ENCODE measurements at places on chromosomes 7 and 10. TPM values are rescaled to one million over a fixed set of nuclear protein-coding genes. Genes with fewer than 3 reads are reported as not detected.

DNA sequence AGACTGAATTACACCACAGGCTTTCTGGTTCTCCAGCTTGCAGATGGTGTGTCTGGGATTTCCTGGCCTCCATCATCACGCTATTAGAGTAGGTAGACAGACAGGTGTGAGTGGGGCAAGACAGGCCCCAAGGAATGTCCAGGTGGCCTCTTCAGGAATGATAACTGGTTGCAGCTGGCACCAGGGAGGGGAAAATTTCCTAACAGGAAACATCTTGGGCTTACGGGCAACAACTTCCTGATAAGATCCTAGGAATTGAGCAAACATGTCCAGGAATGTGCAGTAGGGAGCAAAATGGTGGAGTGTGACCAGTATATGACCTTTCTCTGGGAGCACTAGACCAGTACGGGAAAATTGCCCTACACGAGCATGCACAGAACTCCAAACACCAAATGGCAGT, 11.3 kb downstream of the XRCC2 start:
- DNase-seq = no peak

DNA sequence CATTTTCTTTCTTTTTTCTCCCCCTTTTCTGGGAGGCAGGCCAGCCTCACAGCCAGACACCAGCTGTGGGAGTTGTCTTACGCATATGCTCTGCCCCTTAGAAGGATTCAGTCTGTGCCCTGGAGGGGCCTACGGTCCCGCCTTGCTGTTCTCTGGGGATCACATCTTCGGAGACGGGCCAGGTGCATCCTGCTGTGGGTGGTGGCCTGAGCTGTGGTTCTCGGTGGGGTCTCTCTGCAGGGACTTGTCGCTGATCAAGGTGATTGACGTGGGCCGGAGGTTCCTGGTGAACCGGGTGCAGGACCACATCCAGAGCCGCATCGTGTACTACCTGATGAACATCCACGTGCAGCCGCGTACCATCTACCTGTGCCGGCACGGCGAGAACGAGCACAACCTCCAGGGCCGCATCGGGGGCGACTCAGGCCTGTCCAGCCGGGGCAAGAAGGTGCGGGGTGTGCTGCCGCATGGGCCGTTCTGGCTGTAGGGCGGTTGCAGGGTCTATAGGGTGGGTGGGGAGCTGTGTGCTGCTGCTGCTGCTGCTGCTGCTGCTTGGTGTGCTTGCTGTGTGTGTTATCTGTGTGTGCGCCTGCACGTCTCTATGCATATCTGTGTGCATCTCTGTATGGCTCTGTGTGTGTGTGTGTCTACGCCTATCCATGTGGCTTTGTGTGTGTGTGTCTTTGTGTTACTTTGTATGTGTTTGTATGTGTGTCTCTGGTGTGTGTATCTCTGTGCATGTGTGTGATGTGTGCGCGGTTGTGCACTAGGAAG, 17.9 kb downstream of the PFKFB3 start:
- no peak for DNase-seq

DNA sequence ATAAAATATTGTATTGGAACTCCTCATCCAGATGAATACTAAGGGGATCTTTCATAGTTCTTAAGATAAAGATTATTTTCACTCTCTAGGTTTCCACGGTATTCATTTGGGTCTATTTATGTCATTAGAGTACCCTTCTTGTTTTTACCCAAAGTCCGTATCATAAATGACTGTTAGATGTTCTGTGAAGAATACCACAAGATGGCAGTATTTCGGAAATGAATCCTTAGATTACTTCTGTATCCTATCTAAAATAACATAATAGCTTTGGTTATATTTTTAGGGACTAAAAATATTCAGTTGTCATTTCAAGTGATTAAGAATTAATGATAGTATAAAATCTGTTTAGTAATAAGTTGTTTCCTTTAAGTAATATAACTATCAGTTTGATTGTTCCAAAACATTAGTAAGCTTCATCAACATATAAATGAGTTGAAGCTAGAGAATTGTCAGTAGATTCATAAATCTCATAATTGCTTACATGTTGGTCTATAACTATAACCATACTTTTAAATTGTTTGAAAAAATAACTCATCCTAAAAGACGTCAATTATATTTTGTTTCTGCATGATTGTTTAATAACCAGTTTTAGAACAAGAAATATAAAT, 337.5 kb upstream of the KCND2 start:
- DNase-seq = no peak

- DNase-seq = no peak
Measured at GRCh38 chr10:24751716-24752115, 28.0 kb upstream of the ARHGAP21 start.

GRCh38 chr7:16915405-16915804, 33.6 kb upstream of the AGR3 start:
- no peak for DNase-seq

DNA sequence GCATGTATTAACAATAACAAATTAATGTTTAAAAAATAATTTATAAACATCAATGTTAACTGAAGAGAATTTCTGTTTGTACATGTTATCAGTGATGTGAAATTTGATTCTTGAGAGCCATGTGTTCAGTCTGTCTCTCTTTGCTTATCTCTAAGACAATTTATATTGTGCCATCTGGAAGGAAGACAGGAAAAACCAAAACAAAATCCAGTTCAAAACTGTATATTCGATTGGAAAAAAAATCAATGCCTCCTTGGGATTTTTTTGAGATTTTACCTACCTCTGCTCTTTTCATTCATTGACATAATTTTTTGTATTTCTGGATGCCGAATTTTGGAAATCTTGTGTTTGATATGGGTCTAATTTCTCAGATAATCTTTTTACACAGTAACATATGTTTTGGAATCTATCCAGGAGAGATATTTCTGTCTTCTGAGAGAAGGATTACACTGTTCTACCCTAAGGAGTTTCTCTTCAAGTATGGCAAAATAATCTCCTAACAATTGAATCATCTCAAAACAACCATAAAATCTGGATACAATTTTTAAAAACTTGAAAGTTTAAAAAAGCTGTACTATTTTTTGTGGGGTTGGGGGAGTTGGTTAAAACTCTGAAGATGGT, 311.9 kb upstream of the GNAI1 start:
- no peak for DNase-seq

Gene UCMA
- total RNA-seq = not detected

- no peak for DNase-seq
Measured at GRCh38 chr10:44418637-44419036, 33.7 kb upstream of the CXCL12 start.

- DNase-seq = no peak
Measured at GRCh38 chr10:31927565-31927883, 1.1 kb downstream of the ARHGAP12 start.

- no peak for DNase-seq
Measured at GRCh38 chr7:159113056-159113455, 31.6 kb downstream of the VIPR2 start.

Gene GIMAP8
- 66.8 TPM for total RNA-seq

DNA sequence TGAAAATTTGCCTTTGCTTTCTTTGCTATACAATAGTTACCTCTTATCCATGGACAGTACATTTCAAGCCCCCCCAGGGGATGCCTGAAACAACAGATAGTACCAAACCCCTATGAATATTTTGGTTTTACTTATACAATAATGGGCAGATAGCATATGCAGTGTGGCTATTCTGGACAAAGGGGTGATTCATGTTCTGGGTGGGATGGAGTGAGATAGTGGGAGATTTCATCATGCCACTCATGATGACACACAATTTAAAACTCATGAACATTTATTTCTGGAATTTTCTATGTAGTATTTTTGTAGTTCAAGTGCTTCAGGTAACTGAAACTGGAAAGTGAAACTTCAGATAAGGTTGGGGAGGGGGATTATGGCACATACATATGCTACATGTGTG, 12.0 kb downstream of the STARD3NL start:
- no peak for DNase-seq

Gene CARD11
- 104 TPM for total RNA-seq

Gene CUZD1
- total RNA-seq = 3.9 TPM

DNA sequence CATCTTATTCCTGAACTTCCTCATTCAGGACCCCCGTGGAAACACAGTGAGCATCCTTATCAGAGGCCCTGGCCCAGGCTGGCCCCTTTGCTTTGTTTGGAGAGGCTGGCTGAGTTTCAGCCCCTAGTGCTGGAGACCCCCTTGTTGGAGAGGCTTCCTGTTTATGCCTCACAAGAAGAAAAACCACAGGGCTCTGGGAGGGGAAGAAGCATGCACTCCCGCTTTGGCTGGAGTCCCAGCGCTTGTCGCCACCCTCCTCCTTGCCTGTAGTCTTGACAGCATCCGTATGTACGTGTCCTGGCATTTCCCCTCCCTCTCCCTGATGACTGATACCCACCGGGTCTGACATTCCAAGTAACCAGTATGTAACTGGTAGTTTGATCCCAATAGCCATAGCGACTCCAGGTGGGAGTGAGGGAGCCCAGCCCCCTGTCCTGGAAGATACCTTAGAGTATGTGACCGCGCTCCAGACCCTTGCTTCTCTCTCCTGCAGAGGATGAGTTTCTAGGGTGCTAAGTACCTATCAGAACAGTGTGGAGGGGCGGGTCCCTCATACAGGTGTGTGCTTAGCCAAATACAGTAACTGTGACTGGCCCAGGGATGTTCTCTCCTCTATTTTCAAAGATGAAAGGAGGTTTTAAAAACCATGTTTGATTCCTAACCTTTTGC, 6.9 kb upstream of the ATP6V0E2 start:
- DNase-seq = no peak

- no peak for DNase-seq
Measured at GRCh38 chr7:149690688-149691446, 82.5 kb downstream of the ZNF467 start.
